ENCODE measurements at places on chromosomes 6 and 20.

GRCh38 chr6:25169553-25169952 is 109.6 kb upstream of the CARMIL1 start:
- DNase-seq = no peak

DNA sequence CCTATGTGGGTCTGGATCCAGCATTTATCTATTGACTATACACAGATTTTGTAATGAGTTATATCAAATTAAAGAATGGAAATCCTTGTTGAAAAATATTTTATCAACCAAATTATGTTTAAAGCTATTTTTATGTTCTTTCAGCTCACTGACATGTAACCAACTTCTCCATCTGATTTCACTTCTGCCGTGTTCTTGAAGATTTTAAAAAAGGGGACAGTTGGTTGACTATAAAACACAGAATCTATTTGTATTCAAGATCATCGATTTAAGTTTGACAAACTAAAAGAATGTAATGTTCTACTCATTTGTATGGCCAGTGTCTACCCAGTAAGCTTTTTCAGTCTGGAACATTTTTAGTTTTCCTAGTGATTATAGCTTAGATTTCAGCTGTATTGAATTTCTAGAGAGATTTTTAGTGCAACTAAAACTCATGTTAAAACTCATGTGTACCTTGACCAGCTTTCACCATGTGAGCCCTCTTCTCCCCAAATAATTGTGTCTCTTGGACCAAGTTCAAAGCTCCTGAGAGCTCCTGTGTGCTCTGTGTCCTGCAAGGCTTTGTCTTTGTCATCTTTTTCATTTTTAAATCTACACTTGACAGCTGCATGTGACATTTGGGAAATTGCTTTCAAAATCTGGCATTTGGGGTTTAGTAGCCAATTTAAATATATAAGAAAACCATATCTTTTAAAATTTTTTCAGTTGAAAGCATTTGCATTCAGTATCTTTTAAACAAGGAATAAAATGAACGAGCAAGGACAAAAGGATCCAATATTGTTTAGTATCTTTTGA is 118.4 kb upstream of the TIAM2 start:
- DNase-seq = no peak

DNA sequence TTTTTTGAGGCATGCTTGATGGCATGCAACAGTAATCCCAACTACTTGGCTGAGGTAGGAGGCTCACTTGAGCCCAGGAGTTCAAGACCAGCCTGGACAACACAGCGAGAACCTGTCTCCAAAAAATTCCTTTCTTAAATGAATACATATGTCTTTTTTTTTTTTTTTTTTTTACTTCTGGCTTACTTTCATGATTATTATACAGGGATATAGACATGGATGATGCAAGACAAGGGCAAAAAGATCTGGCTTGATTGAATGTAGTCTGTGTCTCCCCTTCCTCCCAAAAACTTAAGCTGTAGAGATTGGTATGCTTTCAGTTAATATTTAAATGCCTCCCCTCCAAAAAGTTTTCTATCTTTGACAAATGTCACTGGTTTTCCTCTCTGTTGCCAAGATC is 7.6 kb downstream of the SNX3 start:
- no peak for DNase-seq

- DNase-seq = no peak
These were observed 22.1 kb upstream of the ADGRF1 start for GRCh38 chr6:47064274-47064673.

DNA sequence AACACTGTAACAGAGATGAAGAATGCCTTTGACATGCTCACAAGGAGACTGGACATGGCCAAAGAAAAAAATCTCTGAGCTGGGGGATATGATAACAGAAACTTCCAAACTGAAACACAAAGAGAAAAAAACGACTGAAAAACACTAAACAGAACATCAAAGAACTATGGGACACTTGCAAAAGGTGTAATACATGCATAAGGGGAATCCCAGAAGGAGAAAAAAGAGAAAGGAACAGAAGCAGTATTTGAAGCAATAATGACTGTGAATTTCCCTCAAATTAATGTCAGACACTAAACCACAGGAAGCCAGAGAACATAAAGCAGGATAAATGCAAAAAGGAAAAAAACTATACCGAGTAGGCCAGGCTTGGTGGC is 117.4 kb upstream of the ARID1B start:
- DNase-seq = no peak

GRCh38 chr6:3229566-3230178 is 2.2 kb upstream of the TUBB2B start:
- DNase-seq = no peak

DNA sequence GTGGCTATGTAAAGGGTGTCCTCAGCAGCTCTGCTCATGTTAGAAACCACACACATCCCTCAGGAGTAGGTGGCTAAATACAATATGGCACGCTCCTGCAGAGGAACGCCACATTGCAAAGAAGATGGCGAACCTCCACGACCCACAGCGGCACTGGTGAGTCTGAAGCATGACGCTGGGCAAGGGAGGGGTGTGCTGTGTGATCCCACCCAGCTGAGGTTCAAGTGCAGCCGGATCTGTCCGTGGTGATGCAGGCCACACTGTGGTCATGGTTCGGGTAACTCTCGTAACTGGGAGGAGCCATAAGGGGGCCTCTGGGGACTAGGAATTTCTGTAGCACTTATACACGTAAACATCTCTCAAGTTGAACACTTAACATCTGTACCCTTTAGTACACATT is 23.4 kb upstream of the APMAP start:
- DNase-seq = no peak

DNA sequence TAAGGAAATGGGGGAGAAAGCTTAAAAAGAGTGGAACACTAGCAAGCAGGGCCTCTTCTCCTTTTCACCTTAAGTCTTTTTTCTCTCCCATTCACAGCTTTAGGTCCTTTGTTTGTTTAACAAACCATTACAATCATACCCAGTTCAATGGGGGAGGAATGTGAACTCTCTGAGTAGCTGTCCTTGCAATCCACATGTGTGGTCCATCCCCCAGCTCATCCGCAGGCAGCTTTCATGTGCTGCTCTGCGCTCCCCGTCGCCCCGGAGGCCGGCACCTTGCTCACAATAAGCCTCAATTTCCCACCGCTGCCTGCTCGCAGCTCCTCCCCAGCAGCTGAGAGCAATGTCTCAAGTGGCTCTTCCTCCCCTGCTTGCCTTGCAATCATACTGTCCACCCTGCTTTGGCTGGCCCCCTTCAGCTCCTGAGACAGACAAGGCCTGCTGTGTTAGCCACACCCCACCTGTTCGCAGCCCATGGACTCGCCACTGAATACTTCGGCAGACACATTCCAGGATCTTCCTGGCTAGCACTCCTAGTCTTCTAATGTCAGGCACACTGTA is 49.1 kb downstream of the PLAGL1 start:
- DNase-seq = no peak

GRCh38 chr6:71496018-71496721 is 207.6 kb downstream of the OGFRL1 start:
- DNase-seq = no peak

Measured in D341Med (cell line).